ENCODE measurements at places on chromosomes 1 and 21. TPM values are rescaled to one million over a fixed set of nuclear protein-coding genes. Genes with fewer than 3 reads are reported as not detected.

Gene ERRFI1
- total RNA-seq, result 1.5 TPM

Gene RPS6KA1
- 158 TPM for total RNA-seq

Gene FCGR3A
- total RNA-seq, result 1.6 TPM

GRCh38 chr21:43277481-43278351 lies 108.9 kb downstream of the CRYAA start:
- DNase-seq, result no peak

DNA sequence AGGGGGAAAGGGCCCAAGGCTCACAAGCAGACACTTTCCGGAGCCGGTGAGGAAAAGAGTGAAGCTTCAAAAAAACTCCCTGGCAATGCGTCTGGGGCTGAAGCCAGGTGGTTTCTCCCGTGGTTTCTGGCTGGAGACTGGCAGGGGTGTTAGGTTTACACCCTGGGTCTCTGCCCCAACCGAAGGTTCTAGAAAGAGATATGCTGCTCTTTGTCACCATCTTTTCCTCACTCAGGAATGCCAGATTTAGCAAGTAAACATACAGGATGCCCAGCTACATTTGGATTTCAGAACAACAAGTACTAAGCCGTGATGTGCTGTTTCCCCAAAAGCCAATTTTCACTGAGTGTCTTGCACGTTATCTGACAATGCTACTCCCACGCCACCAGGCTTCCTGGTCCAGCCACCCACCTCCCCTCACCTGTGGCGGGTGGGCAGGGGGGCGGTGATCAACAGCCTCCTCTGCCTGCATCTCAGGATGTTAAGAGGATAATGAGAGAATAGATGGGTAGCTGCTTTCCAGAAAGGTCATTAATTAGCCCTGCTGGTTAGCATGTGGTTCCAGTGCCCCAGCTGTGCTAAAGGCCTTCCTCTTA lies 69.6 kb upstream of the OLIG2 start:
- no peak for DNase-seq

DNA sequence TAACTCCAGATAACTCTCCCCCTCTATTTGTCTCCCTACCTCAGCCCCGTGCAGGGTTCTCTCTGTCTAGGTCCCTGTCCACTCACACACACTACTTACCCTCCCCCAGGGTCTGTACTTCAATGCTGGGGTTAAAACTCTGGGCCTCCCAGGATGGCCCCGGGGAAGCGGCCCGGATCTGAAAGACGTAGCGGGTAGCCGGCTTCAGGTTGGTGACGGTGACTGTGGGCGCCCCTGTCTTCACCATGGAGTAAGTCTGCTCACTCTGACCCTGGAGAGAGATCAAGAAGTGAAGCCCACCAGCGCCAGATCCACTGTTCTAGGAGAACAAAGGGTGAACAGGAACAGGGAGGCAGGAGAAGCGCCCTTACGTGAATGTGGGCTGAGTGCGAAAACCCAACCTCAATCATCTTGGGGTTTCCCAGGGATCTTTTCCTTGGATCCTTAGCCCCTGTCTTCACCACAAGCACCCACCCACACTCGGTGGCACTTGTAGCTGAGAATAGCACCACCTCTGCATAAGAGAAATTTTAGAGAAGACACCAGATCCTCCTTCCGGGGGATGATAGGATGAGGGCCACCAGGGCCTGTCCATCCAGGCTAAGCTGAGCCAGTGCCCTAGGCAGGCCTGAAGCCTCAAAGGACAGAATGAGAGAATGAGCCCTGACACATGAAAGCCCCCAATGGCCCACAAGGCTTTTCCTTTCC lies 33.5 kb downstream of the EPHA10 start:
- DNase-seq, result no peak

DNA sequence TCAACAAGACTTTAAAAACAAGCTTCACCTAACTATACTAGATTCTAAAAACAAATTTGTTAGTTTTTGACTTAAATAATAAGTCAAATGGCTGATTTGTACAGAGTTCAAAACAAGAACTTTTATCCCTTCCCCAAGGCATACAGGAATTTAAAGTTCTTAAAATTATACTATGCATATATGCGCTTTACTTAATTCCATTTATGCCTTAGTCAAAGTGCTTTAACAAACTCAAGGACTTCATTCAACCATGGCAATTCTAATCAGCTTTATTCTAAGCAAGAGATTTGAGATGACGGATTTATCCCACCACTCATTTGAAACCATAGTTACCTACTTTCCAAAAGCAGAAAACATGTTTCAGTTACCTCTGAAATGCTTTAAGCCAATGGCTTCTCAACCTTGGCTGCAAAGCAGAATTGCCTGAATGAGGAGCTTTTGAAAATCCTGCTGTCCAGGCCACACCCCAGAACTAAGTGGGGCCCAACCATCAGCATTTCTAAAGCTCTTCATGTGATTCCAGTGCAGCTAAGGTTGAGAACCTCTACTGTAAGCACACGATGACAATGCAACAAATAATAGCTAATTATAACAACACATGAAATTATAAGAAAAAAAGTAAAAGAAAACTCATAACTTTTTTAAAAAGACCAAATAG lies 44.6 kb downstream of the TTLL7 start:
- no peak for DNase-seq

GRCh38 chr1:16241221-16241708 lies 4.3 kb upstream of the CPLANE2 start:
- no peak for DNase-seq

GRCh38 chr1:117036018-117036461 lies 24.1 kb upstream of the TTF2 start:
- no peak for DNase-seq

- no peak for DNase-seq
Measured at GRCh38 chr1:181675091-181675917, 192.0 kb downstream of the CACNA1E start.

GRCh38 chr1:19370453-19371170 lies 58.5 kb downstream of the SLC66A1 start:
- DNase-seq, result no peak

Measured in activated CD8-positive, alpha-beta memory T cell treated with anti-CD3 and anti-CD28 coated beads, Interleukin-2, amount 10 ng/mL, durations not matched to agents 7 days and 5 days (primary cell).